ENCODE measurements at places on chromosomes 1 and 21.

DNA sequence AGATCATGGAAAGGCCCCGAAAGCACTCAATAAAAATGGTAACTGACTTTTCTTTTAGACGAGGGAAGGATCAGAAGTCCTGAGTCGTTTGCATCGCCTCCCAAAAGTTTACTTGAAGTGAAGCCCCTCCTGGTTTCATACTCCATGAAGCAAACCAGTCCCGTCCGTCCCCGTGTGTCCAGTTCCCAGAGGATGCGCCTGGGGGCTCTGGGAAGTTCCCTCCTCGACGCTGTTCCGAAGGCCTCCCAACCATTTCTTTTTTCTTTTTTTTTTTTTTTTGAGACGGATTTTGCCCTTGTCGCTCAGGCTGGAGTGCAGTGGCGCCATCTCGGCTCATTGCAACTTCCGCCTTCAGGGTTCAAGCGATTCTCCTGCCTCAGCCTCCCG, 661 bp upstream of the OSCP1 start:
- DNase-seq = no peak

- no peak for DNase-seq
These were observed 150.1 kb upstream of the IVNS1ABP start for GRCh38 chr1:185467122-185467521.

DNA sequence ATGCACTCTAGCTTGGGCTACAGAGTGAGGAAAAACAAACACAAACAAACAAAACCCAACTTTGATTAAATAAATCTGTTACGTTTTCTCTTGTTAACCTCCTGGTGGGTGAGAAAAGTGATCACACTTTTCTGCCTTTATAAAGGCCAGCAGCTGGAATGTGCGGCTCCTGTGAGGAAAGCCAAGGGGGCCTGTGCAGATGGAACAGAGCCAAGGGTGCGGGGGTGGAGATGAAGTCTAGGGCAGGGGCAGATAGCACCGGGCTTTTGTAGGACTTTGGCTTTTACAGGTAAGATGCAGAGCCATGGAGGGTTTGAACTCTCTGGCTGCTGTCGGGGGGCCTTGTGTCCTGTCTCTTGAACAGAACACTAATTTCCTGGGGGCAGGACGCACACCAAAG, 40.7 kb upstream of the GPR37L1 start:
- no peak for DNase-seq

DNA sequence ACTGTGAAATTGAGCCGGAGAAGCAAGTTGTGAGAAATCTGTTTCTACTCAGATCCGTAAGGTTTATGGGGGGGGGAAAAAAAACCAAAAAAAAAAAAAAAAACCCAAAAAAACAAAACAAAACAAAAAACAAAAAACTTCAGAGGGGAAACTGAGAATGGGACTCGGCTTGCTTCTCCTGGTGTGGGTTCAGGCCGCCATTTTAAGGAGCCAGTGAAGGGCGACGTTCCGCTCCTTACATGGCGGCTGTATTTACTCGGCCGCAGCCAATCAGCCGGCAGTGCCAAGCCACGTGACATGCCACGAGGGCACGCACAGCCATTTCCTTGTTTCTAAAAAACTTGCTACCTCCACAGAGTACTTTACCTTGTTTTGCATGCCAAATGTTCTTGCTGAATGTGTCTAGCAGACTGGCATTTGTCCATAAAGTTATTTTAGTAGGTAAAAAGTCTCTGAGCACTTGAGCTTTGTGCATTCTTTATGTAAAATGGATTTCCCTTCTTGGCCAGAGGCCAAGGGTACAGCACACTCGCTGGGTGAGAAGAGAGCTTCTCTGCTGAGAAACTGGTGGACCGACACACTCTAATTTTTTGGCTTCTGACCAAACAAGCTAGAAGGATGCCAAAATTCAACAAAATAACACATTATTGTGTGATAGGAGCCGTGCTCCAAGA, 101.8 kb downstream of the NFIA start:
- DNase-seq = peak; percentile 78

DNA sequence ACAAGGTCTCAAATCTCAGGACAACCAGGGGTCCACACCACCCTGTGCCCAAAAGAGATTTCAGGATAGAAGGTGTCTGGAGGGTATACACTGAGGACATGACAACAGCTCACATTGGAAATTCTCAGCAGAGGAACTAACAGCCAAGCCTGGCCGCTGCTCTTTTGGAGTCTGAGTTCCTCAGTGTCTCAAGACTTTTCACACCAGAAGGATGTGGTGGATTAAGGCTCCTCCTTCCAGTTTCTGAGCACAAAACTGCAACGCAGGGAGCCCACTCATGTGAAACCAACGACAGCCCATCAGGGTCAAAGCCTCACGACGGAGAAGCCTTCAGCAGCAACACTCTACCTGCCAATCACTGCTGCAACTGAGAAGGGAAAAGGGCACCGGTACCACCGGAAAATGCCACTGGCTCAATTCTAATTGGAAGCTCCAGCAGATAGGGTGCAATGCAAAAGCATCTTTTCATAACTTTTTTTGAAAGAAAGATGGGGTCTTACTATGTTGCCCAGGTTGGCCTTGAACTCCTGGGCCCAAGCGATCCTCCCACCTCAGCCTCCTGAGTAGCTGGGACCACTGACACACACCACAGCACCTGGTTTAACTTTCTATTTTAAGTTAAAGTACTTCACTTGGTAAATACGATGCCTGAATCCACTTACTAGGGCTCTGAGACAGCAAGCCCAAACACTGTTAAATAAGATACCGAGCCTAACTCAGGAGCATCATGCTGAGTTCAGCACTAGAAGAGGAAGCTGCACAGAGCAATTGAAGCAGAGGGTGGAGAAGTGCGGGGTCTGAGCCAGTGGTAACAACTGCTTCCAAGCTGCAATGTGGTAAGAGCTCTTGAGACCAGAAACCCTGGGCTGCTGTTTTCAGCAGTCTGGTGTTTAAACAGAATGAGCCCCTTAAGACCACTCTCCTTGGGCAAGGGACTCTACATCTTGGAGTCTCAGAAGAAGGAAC, 7.8 kb downstream of the CAPZB start:
- no peak for DNase-seq

- no peak for DNase-seq
These were observed 34.3 kb upstream of the XPR1 start for GRCh38 chr1:180597520-180597919.

GRCh38 chr1:31617916-31618746, 642 bp downstream of the HCRTR1 start:
- peak; percentile 7 for DNase-seq

- peak; percentile 33 for DNase-seq
These were observed 121.2 kb downstream of the SPSB1 start for GRCh38 chr1:9413877-9414213.

- DNase-seq = no peak
These were observed 5.6 kb upstream of the S100A8 start for GRCh38 chr1:153396461-153396860.

DNA sequence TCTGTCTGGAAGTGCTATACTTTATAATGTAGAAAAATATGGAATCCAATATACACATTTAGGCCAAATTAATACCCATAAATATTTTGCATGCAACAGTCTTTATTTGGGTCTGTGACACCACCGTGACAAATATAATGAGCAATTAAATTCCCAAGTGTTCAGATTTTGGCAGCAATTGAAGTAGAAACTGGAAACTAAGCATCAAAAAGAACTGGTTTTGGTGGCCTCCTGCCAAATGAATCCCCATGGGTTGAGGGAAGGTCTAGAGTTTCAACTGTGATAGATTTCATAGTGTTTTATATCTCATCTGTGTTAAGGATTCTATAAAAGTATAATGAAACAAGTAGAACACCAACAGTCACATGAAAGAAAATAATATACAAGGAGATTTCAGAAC, 88.4 kb downstream of the DPYD start:
- no peak for DNase-seq

DNA sequence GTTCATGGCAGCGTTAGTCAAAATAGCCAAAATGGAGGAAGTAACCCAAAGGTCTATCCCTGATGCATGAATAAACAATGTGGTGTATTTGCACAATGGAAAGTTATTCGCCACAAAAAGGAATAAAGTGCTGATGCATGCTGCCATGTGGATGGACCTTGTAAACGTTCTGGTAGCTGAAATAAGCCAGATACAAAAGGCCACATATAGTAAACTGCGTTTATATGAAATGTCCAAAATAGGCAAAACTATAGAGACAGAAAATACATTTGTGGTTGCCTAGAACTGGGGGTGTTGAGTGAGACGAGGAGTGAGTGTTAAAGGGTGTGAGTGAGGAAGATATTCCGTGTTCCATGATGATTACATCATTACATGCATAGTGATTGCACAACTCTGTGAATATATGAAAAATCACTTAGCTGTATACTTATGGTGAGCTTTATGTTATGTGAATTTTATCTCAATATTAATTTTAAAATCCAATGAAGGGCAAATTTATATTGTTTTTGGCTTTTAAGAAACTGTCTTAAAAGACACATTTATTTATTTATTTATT, 321.3 kb downstream of the KIF26B start:
- DNase-seq = no peak

- no peak for DNase-seq
These were observed 17.9 kb upstream of the SMG7 start for GRCh38 chr1:183454377-183454776.

GRCh38 chr1:180577361-180577760, 18.6 kb downstream of the OVAAL start:
- DNase-seq = no peak

GRCh38 chr1:58727364-58727763, 27.5 kb upstream of the MYSM1 start:
- DNase-seq = peak; percentile 91

- no peak for DNase-seq
These were observed 85.6 kb downstream of the PRRX1 start for GRCh38 chr1:170749549-170749948.

DNA sequence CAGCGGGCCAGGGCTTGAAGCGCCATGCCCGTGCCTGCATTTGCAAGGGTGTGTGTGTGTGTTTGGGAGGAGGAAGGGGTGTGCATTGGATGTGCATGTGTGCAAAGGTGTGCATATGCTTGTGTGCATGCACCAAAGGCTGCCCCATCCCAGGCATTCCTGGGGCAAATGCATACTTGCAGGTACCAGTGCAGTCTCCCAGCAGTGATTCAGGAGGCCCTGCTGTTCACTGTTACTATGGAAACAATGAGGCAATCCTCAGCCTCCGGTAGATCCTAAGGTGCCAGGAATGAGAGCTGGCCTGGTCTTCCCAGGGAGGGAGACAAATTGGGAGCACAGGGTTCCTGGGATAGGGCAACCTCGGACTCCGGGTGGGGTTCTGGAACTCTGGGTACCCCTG, 7.5 kb upstream of the FNDC5 start:
- DNase-seq = no peak

- DNase-seq = no peak
These were observed 598.1 kb upstream of the ADGRL4 start for GRCh38 chr1:79604490-79605198.

DNA sequence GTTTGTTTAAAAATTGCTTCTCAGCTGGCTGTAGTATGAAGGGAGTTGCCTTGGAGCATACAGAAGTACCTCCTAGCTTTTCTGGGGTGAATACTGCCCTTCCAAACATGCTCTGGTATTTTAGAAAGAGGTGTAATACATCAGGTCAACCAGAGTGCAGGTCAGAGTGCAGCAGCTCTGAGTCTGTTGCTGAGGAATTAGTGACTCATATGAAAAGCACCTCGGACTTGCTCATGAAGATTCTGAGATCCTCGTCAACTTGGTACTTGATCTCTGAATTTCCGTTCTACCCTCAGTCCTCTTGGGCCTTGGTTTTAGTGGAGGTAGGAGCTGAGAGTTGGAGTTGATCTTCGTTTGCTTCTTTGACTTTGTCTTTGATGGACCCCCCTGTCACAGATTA, 67.3 kb downstream of the NOS1AP start:
- peak; percentile 77 for DNase-seq

DNA sequence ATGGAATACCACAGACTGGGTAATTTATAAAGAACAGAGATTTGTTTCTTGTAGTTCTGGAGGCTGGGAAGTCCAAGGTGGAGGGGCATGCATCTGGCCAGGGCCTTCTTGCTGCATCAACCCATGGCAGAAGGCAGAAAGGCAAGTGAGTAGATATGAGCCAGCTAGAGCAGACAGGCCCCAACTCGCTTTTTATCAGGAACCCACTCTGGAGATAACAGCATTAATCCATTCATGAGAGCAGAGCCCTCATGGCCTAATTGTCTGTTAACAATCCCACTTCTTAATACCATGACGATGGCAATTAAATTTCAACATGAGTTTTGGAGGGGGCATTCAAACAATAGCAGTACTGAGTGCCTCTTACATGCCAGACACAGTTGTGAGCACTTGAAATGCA, 87.2 kb upstream of the SOX13 start:
- no peak for DNase-seq

- DNase-seq = no peak
These were observed 266.6 kb upstream of the SGIP1 start for GRCh38 chr1:66267201-66267940.

- DNase-seq = no peak
These were observed 657 bp upstream of the HDAC1 start for GRCh38 chr1:32291145-32291707.

DNA sequence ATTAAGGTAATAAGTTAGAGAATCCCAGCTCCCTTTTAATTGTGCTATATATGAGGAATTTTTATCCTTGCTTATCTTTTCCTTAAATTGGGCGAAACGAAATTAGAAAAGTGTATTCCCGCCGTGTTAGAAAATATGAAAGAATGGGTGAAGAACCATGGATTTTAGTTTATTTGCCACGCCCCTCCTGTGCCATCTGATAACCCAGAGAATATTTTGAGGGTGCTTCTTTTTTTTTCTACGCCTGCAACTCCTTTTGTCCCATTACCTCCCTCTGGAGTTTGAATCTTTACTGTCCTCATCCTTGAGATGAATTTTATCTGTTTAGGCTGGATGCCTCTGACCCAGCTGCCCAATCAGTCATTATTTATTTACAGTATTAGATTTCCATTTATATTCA, 1.6 kb downstream of the TLCD4 start:
- DNase-seq = no peak

GRCh38 chr1:87331365-87332241, 2.9 kb downstream of the LMO4 start:
- DNase-seq = peak; percentile 53

DNA sequence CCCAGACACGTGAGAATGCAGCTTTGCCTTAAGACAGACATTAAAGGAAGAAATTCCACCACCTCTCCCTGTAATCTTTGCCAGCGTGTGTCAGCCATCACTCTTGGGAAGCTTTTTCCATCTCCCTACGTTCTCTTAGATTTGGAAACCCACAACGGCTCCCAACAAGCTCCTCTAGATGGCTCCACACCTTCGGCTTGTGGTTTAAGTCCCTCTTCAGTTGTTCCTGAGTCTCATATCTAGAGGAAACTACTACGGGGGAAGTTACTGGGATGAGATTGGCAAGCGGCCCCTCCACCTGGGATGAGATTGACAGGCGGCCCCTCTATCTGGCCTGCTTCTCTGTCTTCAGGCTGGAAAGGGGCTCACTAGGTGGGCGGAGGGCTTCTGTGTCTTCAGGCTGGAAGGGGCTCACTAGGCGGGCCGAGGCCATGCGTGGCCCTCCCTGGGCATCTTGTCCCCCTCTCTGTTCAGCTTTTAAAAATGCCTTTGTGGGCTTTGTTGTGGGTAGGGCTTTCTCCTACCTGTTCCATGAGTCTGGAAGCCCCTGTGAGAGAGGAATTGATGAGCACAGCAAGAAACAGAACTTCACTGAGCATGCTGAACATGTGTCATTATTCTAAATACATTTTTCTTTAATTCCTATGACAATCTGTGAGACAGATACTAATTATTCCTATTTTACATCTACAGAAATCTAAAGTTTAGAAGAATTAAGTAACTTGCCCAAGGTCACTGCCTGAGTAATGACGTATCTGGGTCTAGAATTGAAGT, 670.5 kb downstream of the KIF26B start:
- no peak for DNase-seq

- DNase-seq = no peak
These were observed 5.5 kb downstream of the SORT1 start for GRCh38 chr1:109392037-109392787.

GRCh38 chr1:153659656-153660055, 1.2 kb downstream of the SNAPIN start:
- no peak for DNase-seq
